ENCODE measurements at places on chromosomes 7 and 10. TPM values are rescaled to one million over a fixed set of nuclear protein-coding genes. Genes with fewer than 3 reads are reported as not detected.

- peak; percentile 65 for DNase-seq
Measured at GRCh38 chr10:3071405-3072198, 4.3 kb downstream of the PFKP start.

DNA sequence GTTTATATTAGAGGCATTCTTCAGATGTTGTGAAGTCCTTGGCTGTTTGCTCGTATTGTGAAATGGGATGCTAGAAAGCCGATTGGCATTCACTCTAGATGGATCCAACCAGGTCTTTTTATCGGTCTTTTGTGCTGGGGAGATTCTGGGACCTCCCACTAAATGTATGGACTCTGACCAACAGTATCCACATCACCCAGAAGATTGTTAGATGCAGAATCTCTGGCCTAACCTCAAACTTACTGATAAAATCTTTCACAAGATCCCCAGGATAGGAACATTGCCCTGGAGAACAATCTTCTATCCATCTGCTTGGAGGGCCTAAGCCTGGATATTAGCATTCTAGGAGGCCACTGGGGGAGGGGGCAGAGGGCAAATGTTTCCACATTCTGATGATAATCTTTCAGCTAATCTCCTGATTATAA, 160.9 kb downstream of the PLXDC2 start:
- no peak for DNase-seq

- DNase-seq, result no peak
Measured at GRCh38 chr7:141462958-141463357, 88.3 kb upstream of the AGK start.

Gene KCNMA1
- total RNA-seq, result not detected

DNA sequence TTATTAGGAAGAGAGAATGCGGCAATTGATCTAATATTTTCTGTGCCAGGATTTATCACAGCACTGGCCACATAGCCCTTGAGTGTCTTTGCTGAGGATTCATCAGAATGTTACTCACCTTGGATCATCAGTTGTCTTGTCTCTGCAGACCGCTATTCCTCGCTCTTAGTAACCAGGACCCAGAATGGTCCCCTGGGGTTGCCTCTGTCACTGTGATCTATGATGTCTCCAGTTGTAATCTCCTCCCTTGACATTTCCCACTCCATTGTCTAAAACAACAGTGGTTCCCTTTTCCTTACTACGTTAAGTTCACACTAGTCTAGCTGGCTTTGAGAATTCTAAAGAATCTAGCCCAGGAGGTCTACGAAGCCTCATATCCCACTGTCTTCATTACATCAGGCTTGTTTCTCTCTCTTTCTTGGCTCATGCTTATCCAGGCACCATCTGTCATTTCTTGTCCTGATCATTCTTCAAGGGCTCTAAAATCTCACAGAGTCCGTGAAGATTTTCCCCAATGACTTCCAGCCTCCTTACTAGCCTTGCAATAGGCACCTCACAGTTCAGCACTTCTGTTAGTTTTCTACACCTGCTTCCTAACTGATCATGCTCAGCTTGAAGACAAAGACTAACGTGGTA, 125.8 kb downstream of the CUBN start:
- DNase-seq, result no peak

DNA sequence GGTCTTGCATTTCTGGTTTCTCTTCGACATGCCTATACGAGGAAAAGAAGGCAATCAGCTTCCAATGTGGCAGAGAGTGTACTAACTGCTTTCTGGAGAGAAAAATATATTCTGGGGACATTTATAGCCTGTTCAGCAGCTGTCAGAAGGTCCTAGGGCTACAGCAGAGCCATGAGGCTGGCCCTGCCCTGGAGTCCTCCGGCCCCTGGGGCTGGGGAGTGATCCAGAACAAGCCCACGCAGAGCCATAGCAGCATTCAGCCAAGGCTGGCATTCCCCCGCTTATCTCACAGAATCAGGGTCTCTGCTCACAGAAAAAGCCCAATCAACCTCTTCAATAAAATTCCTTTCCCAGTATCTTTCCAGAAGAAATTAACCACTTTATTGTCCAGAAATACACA, 48.9 kb downstream of the FZD1 start:
- DNase-seq, result no peak

DNA sequence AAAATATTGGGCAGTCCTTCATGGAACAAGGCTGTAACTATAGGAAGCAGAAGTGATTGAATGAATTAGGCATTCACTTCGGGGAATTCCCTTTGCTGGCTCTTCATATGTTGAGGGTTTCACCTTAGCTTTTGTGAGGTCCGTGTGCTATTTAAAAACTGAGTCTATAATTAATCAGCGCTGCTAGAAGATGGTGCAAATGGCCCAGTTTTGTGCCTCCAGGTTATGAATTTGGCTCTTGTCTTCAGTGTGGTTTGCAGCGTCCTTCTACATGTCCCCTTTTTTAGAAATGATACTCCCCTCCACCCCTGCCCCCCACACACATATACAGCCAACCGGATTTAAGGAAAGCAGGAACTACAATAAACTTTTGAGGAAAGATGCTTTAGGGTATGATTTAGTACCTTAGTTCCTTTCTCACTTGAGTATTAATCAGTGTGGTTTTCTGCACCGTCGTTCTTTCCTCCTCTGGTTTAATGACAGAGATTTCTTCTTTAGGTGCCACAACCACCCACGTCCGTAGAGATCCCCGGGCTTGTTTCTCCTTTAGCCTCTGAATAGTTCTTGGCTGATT, 110.6 kb upstream of the SAMD8 start:
- no peak for DNase-seq

DNA sequence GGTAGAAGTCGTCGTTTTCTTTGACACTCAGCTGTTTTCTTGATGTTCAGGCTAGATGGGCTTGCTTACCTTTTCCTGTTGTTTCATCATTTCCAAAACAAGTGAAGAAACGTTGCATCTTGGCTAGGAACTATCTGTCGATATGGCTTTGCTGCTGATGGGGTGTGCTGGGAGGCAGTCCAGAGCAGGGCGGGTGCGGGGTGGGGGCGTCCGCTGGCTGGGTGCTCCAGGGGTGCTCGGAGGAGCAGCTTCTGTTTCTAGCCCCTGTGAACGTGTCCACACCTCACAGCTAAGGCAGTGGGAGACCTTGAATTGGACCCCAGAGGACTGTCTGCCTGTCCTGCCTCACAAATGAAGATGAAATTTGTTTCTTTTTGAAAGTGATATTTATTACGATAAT, 7.6 kb upstream of the SUN1 start:
- DNase-seq, result no peak

GRCh38 chr7:123633553-123633952, 22.1 kb upstream of the LMOD2 start:
- DNase-seq, result no peak

Gene TUBB8
- total RNA-seq, result not detected

Gene MORN4
- total RNA-seq, result 1.2 TPM

DNA sequence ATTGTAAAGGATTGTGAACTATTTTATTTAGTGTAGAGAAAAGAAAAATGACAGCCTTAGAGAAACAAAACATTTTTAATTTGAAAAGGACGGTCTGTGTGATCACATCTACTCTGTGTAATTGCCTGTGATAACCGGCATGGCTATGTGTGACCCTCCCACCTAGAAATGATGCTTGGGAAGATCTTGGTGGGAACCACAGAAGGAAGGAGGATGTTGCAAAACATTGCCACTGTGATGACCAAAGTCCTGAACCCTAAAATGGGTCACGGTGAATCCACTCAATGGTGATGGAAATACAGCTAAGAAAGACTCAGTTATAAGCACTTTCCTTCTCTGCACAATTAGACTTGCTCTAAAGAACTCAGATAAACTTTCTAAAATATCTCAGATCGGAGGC, 221.3 kb upstream of the FRMD4A start:
- no peak for DNase-seq

Gene CALML3
- total RNA-seq, result not detected

Gene ACBD7
- 7.4 TPM for total RNA-seq

DNA sequence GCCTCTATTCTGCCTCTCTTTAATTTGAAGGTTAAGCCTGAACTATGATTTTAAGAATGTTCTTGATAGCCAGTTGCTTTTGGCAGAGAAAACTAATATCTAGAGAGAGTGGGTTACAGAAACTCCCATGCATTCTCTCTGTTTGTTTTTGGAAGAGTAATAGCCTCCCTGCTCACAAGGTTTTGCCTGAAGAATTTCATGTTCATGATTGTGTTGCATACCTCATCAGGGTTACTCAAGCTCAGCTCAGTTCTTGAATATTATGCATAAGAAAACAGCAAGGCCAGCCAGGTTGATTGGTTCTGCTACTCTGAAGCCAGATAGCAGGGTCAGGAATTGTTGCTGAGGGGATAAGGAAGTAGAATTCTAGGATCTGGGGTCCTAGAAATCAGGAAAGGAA, 137.4 kb downstream of the MDFIC start:
- DNase-seq, result no peak

GRCh38 chr10:963186-963585, 25.0 kb upstream of the GTPBP4 start:
- no peak for DNase-seq

- no peak for DNase-seq
Measured at GRCh38 chr10:44577533-44577932, 192.6 kb upstream of the CXCL12 start.

Gene NKX6-2
- not detected for total RNA-seq

DNA sequence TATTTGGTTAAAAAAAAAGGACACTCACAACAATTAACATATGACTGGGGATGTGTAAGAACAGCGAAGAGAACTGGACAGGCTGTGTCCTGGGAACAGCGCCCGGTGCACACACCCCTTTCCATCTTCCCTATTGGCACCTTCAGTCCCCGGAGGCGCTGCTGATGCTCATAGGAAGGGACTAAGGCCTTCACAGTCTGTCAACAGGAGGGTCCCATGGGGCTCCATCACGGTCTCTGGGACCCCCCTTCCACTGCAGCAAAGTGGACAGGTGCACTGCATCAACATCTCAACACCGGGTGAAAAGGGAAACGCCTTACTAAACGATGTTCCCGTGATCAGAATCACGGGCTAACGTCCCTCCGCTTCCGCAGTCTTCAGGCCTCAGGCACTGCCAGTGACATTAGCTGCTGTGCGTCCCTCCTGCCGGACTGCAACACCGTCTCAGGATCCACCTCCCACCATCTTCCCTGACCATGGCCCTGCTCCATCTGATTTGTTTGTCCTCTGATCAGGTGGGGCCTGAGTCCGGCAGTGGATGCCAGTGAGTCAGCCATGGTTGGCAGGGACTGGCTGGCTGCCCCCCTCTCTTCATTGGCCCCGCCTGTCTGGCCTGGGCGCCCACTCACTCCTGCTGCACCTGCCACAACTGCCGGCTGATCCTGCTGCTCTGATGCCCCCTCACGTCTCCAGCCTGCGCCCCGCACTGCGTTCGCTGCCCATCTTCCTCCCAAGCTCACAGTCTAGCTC, 614.7 kb downstream of the DNAJB6 start:
- DNase-seq, result no peak

Gene CPEB3
- 0.65 TPM for total RNA-seq

- DNase-seq, result peak; percentile 67
Measured at GRCh38 chr7:49852619-49853462, 79.4 kb downstream of the VWC2 start.

GRCh38 chr10:86757113-86757972, 924 bp downstream of the BMPR1A start:
- DNase-seq, result peak; percentile 74

Gene LIPN
- total RNA-seq, result not detected

GRCh38 chr10:76397181-76398042, 966.0 kb downstream of the LRMDA start:
- no peak for DNase-seq

DNA sequence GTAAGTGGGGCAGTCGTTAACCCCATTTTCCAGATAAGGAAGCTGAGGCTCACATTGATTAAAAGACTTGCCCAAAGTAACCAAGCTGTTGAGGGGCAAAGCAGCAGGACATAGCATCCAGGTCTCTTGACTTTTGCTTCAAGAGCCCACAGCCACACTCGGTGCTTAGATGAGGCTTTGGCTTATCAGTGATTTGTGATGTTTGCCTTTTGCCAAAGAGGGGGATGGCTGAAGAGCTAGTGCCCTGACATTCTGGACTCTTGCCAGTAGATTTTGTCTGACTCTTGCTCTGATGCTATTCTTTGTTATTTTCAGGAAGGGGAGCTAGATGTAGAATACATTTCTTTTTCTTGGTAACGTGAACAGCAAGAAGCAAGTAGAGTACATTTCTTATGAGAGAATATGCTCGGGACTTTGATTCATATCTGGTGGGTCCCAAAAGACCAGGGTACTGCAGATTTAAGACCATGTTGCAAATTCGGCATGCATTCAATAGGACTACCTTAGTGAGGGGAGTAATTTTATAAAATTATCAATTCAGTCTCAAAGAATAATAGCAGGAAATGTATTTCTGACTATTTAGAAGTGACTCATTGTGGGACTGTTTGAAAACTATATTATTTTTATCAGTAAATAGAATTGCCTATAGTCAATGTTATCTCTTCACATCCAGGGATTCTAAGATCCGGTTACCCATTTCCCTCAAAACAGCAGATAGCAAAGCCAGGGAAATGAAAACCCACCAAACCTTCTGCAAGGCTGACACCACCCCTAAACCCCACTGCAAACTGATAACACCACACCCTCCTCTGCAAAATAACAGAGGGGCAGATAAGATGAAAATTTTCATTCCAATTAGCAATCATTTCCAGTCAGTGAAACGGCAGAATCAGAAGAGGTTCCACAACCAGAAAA, 180.0 kb upstream of the BMPER start:
- no peak for DNase-seq

DNA sequence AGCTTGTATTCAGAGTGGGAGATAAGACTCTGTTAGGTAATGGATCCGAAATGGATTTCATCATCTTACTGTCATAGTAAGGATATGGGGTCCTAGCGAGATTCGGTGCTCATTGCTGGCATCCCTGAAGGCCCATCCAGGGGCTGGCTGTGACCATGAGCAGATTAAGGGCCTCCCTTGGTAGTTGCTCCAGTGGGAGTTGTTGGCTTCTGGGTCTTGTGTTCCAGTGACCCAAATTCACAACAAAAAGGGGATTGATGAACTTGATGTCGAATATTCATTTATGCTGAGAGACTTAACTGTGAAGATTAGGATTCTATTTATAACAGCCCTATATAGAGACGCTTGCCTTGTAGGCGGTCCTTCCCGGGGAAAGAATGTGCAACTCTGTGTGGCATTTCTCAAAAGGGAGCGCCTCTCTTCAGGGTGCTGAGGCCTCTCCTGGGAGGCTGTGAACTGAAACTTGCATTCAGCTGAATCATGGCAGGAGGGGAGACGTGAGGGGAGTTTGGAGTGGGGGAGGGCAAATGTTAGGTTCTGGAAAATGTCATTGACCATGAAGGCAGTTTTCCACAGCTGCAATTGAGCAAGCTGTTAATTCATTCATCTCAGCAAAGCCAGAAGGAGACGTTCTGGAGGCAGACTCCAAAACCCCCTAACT, 233.1 kb upstream of the FZD8 start:
- DNase-seq, result no peak

All from HT-29 (cell line).